Inflammatory macrophage treated with lipopolysaccharide for 4 hours (primary cell): ENCODE measurements at places on chromosomes 3 and 15.

- DNase-seq, result no peak
These were observed 177.5 kb downstream of the RORA start for GRCh38 chr15:61051569-61052031.

GRCh38 chr15:73856458-73857192 is 16.7 kb upstream of the TBC1D21 start:
- DNase-seq, result no peak

DNA sequence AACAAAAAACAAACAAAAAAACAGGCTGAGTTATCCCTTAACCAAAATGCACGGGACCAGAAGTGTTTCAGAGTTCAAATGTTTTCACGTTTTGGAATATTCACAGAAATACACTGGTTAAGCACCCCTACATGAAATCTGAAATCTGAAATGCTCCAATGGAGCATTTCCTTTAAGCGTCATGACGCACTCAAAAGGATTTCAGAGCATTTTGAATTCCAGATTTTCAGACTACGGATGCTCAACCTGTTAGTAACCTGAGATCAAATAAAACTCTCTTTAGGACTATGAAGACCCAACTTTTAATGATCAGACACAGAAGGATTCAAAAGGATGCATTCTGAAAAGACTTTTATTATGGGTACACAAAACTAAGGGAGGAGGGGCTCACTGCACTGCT is 9.6 kb downstream of the CLPX start:
- no peak for DNase-seq

- no peak for DNase-seq
These were observed 24.4 kb upstream of the GOLGA8B start for GRCh38 chr15:34607832-34608231.

DNA sequence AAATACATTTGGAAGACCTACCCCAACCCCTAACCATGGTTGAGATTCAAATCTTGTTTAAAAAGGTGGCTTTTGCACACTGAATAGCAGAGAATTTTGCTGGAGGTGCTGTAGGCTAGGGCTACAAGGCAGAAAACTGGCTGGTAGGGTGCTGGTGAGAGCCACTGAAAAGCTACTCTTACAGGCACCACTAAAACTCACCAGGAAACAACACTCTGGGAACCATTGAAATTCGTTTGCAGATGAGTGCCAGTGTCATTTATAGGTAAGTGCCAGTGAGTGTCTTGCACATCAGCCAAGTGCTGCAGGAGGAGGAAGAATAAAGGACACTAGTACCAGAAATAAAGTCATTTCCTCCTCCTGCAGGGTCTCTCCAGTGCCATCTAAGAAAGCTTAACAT is 610.2 kb downstream of the ZNF385D start:
- no peak for DNase-seq

- no peak for DNase-seq
These were observed 229.9 kb upstream of the SUCLG2 start for GRCh38 chr3:67884345-67884744.

GRCh38 chr3:71442652-71443042 is 140.9 kb downstream of the FOXP1 start:
- no peak for DNase-seq

GRCh38 chr3:117927825-117928224 is 1106.8 kb downstream of the IGSF11 start:
- DNase-seq, result no peak

DNA sequence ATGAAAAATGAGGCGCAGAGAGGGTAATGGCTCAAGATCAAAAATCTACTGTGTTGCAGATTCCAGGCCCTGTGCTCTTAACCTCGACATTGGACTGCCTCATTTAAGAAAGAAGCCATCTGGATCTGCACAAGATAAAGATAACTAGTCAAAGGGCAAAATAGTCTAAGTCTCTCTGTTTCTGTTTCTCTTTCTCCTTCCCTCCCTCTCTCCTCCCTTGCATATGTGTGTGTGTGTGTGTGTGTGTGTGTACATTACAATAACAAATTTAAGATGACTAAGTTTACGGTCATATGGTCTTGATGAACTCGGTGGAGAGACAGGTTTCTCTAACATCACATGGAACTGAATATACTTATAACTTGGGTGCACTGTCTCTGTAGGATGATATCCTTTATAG is 69.2 kb downstream of the MEIS2 start:
- DNase-seq, result no peak

DNA sequence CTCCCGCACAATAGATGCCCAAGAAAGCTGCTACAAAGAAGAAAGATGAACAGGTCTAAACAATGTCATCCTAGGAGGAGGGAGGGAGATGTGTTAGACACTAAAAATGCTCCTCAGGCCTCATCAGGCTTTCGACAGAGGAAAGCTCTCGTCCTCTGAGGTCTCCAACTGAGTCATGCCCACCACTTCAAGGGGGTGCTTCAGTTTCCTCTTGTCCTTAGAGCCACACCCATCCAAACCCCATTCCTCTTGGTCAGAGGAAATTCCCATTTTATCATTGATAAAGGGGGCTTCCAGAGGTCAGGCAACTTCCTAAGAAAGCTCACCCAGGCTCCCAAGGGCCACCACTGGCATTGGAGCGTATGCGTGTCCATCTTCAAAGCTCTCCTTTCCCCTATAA is 50.1 kb downstream of the HEG1 start:
- peak; percentile 58 for DNase-seq

- peak; percentile 28 for DNase-seq
These were observed 18.0 kb downstream of the ZNF148 start for GRCh38 chr3:125357032-125357658.

DNA sequence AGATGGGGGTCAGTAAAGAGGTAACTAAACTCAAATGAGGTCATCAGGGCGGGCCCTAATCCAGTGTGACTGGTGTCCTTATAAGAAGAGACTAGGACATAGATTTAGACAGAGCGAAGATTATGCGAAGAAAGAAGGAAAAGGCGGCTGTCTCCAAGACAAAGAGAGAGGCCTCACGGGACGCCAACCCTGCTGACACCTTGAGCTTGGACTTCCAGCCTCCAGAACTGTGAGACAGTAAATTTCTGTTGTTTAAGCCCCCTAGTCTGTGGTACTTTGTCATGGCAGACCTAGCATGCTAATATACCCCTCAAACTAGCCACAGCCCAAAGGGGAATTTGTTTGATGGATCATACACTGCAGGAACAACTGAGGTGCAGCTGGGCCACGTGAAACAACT is 183.0 kb downstream of the ABHD5 start:
- DNase-seq, result no peak

- DNase-seq, result peak; percentile 30
These were observed 262.7 kb upstream of the GADL1 start for GRCh38 chr3:31157047-31157694.

DNA sequence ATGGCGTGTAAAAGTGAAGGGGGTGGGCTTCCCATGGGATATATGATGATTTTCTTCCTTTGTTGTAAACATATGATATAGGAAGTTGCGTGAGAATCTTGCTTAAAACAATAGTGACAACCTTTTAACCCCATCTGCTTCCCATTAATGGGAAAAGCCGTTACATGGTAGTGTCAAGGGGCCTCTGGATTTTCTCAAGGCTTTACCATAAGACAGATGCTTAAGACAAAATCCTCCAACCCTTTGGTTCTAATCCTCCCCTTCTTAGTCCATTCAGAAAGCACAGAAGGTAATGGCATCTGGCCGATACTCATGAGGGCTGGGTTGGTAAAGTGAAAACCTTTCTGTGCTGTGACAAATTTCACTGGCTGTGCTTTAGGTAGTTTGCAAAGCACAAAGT is 25.0 kb downstream of the DPH3 start:
- DNase-seq, result no peak

DNA sequence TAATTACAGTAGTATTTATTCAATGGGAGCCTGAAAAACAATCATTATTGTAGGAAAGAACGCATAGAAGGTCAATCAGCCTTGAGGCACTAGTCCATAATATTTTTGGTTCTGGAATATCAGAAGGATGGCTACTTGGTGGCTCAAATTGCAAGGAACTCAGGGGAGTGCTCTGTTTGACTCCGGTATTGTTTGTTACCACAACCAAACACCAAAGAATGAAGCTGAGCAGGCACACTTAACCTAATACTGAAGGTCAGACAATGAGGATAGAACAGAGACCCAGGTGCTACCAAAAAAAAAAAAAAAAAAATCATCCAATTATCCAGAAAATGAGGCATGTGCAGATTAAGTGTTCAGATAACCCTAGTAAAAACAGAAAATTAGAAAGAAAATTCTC is 11.1 kb upstream of the SATB1 start:
- no peak for DNase-seq

DNA sequence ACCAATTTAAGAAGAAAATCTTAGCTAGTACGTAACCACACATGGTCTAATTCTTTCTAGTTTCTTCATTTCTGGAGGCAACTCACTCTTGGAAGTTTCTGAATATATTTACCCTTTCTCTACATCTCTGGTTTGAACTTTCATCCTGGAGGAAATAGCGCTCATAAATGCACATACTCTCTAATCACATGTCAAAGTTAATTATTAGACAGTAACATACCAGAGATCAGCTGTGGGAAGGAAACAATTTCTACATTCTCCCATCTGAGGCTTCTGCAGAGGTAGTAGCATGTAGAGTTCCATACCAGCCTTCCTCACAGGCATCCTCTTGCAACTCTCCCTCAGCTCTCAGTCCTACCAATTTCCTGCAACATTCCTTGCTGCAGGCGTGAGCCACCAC is 132.5 kb downstream of the RBPMS2 start:
- DNase-seq, result no peak

GRCh38 chr15:41241221-41241964 is 10.3 kb downstream of the CHP1 start:
- DNase-seq, result no peak

GRCh38 chr3:103295974-103296570 is 861.3 kb downstream of the ZPLD1 start:
- DNase-seq, result peak; percentile 2

DNA sequence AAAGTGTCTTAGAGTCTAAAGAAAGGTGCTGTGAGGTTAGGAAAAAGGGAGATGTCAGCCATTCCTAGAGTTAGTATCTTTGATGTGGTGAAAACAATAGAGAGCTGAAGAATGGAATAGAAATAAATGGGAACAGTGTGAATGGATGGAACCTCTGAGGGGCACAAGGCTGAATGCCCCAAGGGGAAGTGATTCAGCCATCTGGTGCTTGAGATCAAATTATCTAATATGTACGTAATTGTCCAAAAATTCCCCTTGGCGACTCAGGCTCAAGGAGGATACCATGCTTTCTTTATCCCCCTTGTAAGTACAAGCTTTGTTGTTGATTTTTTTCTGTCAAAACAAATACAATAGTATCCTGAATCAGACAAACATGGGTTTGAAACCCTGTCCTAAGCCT is 361.6 kb downstream of the LSAMP start:
- DNase-seq, result no peak

DNA sequence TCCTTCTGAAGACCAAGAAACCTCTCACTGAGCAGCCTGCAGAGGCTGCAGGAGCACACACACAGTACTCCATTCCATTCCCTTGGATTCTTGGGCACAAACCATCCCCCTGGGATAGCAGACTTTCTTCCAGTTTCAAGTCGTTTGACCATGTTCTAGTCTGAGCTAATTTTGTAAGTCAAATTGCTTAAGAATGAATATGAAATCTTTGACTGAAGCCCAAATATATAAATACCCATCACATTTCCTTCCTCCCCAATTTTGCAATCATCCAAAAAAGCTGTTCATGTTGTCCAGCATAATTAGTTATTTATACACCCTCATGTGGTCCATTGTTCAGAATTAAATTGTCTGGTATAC is 231.2 kb upstream of the TPRG1 start:
- peak; percentile 91 for DNase-seq

DNA sequence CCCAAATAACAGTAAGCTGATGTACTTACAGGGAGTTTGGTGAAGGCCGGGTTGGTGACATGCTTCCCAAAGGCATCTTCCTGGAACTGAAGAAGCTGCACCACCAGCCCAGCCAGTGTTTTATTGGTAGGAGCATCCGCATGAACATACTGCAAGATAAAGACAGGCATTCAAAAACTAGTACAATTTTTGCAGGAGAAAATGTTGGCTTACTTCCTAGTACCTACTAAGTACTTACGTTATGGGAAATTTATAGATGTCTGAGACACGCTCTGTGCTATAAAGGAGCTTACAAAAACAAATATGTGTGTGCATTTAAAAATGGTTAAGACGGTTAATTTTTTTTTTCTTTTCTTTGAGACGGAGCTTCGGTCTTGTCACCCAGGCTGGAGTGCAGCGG is 8.9 kb downstream of the SMARCC1 start:
- DNase-seq, result no peak

GRCh38 chr3:157441102-157441624 is 4.5 kb downstream of the PTX3 start:
- no peak for DNase-seq

GRCh38 chr3:31105438-31106077 is 211.1 kb upstream of the GADL1 start:
- peak; percentile 81 for DNase-seq

DNA sequence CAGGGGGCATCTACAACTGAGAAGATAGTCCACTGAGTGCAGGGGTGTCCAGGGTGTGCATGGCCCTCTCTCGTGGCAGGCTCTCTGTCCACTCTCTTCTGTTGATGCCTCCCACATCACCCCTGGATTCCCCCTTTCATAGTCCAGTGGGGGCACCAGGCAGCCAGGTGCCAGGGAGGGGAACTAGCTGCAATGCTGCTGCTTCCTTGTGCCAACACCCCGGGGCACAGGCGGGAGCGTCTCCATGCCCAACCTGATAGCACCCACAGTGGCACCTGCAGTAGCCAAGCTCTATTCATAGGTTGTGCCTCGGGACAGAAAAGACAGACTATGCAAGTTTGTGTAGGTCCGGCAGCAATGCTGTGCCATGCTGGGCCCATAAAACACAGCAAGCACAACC is 11.7 kb downstream of the DUOX2 start:
- DNase-seq, result no peak

DNA sequence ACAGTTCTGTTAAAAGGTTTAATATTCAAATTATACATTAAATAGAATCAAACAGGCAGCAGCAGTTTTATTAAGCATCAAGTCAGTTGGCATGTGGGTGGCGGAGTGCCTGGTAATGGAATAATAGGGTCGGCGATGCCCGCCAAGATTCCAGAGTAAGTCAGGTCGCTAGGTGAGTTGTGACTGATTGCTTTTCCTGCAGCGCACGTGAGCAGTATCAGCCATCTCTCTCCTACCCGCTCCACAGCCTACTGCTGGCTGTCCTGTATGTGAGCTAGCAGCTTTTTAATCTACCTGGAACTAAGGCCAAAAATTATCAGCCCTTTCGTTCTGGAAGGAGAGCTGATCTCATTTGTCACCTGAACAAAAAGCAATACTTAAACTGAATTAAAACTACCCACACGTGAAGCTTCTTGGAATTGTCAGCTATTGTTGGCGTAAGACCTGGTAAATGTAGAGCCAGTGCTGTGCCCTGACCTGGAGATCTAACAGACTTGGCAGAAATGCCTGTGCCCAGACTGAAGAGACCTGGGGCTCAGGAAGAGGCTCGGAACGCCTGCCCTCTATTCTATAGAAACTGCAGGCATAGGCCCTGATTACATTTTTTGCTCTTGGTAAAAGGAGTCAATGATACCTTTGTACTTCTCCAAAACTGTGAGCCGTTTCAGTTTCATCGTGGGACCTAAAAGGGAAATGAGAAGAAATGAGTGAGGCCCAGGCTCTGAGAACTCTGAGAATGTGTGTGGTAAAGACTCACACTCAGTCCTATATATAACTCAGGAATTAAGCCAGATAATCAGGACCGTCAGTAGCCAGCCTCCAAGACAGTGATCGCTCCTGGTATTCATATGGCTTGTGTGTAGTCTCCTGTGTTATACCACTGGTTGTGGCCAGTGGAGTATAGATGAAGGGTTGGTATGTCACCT is 21.9 kb downstream of the IDH3A start:
- peak; percentile 86 for DNase-seq
